ENCODE measurements at places on chromosomes 4 and X. TPM values are rescaled to one million over a fixed set of nuclear protein-coding genes. Genes with fewer than 3 reads are reported as not detected.

DNA sequence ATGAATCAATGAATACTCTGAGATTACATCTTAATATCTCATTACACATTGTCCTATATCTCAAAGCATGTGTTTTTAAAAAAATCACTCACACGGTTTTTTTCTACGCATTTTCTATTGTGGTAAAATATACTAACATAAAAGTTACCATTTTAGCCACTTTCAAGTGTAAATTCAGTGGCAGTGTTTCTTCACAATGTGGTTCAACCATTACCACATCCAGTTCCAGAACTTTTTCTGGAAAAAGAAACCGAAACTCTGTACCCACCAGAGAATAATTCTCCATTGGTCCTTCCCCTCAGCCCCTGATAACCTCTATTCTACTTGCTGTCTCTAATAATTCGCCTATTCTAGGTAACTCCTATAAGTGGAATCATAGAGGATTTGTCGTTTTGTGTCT is 35.3 kb upstream of the ACSL1 start:
- no peak for DNase-seq

LIMCH1 gene
- total RNA-seq: 50.8 TPM

DNA sequence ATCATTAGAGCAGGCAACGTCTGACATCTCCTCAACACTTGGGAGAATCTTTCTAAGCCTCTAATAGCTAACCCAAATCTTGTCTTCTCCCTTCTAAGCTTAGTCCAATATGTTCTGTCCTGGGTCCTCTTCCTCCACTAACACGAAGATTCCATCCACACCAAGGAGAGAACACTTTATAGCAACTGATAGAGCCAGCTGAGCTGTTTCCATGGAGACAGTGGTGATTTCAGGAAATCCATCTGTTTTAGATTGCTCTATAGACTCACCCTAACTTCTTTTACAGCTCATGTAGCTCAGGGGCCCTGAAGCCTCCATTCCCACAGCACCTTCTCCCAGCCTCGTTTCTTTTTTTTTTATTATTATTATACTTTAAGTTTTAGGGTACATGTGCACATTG is 37.4 kb downstream of the SCD5 start:
- no peak for DNase-seq

DNA sequence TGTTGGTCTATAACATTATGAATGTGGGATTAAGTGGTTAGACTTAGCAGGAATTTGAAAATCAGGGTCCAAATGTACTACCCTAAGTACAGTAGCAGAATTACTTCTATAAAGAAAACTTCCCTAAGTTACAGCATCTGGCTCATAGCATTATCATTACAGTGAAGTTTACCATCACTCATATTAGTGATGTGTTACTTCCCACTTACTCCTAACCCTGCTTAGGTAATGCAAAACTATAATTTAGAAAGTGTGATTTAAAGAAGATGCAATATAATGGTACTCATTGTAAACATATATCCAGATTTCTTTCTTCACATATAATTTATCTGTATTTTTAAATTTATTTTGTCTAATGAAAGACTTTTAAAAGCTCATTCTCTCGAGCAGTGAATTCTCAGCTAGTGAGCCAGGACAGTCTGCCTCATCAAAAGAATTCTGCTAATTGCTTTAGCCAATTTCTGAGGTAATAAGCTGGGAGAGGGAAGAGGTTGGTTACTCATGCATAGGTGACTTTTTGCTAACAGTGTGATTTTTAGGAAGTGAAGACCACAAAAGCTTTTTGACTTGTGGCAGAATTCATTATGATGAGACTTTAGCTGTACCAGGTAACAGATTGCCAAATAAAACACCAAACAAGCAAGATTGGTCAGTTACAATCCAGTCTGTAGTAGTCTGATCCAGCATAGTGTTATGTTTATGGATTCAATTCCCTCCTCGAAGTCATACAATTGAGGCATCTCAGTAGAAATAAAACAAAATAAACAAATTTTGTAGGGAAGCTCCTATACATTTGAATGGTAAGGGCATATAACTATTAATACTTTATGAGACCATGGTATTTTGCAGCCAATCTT is 21.0 kb downstream of the PLS3 start:
- no peak for DNase-seq

WDR44 gene
- 23.0 TPM for total RNA-seq

ADH1C gene
- total RNA-seq: 1.1 TPM

- no peak for DNase-seq
These were observed 155.8 kb downstream of the PDGFC start for GRCh38 chr4:156815717-156816359.

DNA sequence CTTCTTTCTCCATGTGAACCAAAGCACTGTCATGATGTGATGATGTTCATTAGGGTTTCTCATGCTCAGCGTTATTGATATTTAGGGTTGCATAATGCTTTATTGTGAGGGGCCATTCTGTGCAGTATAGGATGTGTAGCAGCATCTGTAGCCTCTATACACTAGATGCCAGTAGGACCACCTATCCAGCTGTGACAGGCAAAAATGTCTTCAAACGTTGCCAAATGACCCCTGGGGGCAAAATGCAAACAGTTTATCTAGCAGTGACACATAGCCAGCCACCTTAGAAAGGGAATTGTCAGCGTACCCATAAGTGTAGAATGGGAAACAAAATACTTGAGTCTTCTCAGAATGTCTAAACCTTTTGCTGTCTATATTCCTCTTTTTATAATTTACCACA is 18.8 kb downstream of the NFKB1 start:
- no peak for DNase-seq

CXCR3 gene
- total RNA-seq: not detected

- no peak for DNase-seq
These were observed 271.5 kb downstream of the NR3C2 start for GRCh38 chr4:148170408-148171365.

GRCh38 chr4:122855353-122855890 is 28.8 kb downstream of the FGF2 start:
- DNase-seq: no peak

GRCh38 chrX:1167466-1167865 is 45.0 kb downstream of the CRLF2 start:
- DNase-seq: no peak

PAGE2 gene
- total RNA-seq: not detected

DNA sequence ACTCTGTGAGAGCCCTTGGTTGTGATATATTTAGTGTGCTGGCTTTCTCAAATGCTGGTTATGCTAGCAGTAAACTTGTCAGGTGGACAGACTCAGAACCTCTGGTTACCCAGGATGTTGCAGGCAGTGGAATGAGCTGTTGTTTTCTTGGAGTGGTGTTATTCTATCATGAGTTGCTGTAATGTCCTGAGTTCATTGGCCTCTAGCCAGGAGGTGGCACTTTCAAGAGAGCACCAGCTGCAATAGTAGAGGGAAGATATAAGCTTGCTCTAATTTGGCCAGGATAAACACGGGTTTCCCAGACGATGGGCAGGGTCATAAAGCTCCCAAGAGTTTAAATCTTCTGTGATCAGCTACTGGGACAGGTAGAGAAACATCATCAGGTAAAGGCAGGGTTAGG is 95.0 kb upstream of the UBQLN2 start:
- DNase-seq: no peak

ZNF732 gene
- total RNA-seq: 2.4 TPM

ARMCX1 gene
- total RNA-seq: 37.0 TPM

DNA sequence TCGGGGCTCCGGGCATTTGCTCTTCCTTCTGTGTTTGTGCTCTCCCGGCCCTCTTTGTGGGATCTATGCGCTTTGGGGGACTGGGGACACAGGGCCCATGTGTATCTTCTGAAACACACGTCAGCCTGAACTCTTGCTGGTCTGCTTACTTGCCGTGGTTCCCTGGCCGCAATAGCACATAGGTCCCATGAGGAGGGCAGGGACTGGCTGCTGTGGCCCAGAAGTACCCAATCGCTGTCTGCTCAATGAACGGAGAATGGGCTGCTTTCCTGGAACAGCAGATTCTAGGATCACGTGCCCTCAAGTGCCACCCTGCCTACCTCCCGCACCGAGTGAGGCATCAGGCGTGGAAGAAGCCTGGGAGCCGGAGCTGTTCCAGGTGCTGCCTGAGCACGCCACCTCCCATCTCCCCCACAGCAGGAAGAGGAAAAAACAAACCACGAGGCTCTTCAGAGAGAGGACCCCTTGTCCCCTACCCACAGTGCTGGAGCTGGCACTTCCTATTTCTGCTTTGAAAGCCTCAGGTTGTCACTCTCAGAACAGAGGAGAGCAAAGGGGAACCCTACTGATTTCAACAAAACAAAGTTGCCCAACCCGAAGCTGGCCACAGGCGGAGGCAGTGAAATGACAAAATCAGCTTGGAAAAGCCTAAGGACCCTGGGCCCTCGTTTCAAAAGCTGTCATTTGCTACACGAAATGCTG is 3.8 kb downstream of the G6PD start:
- peak; percentile 23 for DNase-seq

EMCN gene
- total RNA-seq: 5.2 TPM

BTK gene
- total RNA-seq: 2.2 TPM

- DNase-seq: no peak
These were observed 53.6 kb upstream of the FUNDC1 start for GRCh38 chrX:44596277-44596676.

- DNase-seq: peak; percentile 59
These were observed 5.1 kb downstream of the BGN start for GRCh38 chrX:153499876-153500275.
